Dermis microvascular lymphatic vessel endothelial cell (primary cell): ENCODE measurements at places on chromosomes 3 and 15.

GRCh38 chr3:69296995-69297394 lies 88.9 kb downstream of the FRMD4B start:
- no peak for DNase-seq

DNA sequence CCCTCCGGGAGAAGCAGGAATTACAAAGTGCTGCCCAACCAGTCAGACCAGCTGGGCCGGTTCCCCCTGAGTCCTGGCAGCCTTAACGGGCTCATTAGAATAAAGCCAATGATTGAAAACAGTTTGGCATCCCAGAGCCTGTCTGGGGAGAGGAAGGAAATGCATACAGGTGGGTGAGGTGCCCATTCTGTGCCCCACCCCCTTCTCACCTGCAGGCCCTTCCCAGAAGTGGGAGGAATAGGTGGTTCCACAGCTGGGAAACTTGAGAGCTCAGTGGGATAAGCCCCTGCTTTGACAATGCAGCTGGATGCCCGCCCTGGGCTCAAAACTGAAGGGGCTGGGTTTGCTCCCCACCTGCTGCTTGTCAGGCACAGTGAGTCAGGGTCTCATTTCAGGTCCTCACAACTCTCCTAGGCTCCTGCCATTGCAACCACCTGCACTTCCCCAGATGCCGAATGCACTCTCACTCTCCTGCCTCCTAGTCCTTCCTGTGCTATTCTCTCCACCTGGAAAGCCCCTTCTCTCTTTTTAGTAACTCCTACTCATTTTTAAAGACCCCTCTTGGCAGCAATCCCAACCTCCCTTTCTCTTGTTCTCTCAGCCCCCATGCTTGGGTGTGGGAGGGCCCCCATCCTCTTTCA lies 5.5 kb upstream of the BUB1B start:
- DNase-seq: no peak

GRCh38 chr3:190121383-190121782 lies 686 bp upstream of the P3H2 start:
- peak; percentile 12 for DNase-seq

DNA sequence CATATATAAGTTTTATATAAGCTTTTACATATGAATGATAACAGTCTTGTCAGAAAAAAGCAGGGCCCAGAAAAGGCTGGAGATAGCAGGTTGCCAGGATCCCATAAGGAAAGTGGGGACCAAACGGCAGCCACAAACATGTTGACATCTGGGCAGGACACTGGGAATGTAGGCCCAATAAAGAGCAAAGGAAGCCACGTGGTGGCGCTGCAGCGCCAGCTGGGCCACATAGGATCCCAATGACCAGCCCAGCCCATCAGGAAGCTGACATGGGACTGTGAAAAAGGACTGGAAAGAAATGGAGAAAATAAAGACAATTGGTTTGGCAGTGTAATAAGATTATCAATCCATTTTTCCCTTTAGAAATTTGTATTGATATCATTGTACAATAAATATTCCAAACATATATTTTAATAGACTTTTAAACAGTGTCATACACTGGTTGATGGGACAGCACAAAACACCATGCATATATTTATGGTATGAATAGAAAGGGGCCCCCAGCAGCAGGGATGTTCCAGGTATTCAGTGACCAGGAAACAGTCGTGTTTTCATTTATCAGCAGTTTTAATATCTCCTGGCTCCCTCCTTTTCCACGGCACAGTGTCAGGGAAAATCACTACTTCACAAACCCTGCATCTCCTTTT lies 89.0 kb upstream of the STRIT1 start:
- peak; percentile 15 for DNase-seq

DNA sequence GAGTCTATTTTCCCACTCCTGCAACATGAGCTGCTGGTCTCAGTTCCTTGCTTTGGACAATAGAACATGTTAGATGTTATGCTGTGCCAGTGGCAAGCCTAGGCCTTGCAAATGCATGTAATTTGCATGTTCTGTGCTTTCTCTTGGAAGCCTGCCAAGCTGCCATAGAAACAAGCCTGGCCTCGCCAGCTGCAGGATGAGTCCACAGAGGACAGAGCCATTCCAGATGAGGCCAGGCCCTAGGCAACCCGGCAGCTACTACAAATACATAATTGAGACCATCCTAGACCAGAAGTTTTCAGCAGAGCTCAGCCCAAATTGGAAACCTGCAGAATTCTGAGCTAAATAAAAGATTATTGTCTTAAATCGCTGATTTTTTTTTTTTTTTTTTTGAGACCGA lies 39.6 kb downstream of the TRIM69 start:
- DNase-seq: peak; percentile 16

- DNase-seq: no peak
Measured at GRCh38 chr15:90154861-90155626, 46.1 kb upstream of the SEMA4B start.

GRCh38 chr3:31213869-31214486 lies 318.7 kb upstream of the STT3B start:
- DNase-seq: peak; percentile 59

- no peak for DNase-seq
Measured at GRCh38 chr3:136604961-136605360, 147.2 kb downstream of the STAG1 start.

GRCh38 chr3:43752905-43753304 lies 62.2 kb downstream of the ABHD5 start:
- no peak for DNase-seq

GRCh38 chr3:53795789-53796560 lies 50.2 kb downstream of the CHDH start:
- no peak for DNase-seq

DNA sequence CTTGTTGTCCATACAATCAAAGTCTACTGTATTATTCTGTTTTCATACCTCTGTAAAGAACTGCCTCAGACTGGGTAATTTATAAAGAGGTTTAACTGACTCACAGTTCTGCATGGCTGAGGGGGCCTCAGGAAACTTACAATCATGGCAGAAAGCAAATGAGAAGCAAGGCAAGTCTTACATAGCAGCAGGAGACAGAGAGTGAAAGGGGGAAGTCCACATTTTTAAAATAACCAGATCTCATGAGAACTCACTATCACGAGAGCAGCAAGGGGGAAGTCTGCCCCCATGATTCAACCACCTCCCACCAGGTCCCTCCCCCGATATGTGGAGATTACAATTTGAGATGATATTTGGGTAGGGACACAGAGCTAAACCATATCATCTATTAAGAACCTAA lies 724.6 kb upstream of the CBLB start:
- DNase-seq: no peak

DNA sequence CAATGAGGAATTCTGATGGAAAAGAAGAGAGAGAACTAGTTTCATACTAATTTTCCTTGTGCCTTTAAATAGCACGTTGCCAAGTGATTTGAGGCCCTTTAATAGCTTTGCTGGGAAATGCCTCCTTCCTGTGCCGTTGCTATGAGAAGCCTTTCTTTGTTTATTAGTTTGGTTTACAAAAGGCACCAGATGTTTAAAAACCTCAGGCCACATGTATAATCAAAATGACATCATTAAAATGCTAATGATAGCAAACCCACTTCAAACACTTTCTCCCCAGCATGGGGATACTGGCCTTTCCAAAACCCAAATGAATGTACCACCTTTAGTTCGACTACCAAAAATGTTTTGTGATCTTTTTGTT lies 50.0 kb upstream of the TBC1D23 start:
- peak; percentile 70 for DNase-seq

- no peak for DNase-seq
Measured at GRCh38 chr3:180059356-180059755, 22.6 kb upstream of the PEX5L start.

GRCh38 chr15:48358229-48359152 lies 27.3 kb downstream of the DUT start:
- peak; percentile 67 for DNase-seq

DNA sequence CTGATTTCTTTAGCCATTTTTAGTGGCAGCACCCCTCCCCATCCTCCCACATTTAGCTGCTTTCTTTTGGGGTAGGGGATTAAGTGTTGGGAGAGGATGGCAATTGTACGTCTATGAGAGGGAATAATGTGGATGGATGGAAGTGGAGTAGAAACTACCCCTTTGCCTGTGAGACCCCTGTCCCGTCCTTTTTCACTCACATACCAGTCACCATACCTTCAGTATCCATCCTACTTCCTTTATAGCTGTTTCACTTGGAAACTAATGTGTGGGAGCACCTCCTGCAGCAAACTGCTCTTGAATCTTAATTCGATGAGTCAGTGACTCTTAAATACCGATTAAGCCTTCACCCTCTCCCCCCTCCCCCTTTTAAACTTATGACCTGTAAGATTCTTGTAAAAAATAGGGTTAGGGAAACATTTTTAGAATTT lies 730 bp downstream of the SPRED1 start:
- DNase-seq: peak; percentile 36

DNA sequence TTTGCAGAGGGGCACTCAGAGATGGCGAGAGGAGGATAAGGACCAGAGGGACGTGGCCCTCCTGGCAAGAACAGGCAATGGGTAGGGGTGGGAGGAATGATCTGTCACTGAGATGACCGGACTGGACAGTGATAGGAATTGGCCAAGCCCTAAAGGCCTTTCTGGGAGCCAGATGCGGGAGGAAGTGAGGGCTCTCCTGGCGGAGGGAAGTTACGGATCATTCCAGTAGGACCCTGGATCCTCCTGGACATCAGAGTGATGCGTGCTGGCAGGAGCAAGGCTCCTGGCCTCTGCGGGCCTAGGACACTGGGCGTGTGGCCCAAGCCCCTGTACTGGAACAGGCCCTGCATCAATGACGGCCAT lies 23.4 kb downstream of the KIF7 start:
- no peak for DNase-seq

DNA sequence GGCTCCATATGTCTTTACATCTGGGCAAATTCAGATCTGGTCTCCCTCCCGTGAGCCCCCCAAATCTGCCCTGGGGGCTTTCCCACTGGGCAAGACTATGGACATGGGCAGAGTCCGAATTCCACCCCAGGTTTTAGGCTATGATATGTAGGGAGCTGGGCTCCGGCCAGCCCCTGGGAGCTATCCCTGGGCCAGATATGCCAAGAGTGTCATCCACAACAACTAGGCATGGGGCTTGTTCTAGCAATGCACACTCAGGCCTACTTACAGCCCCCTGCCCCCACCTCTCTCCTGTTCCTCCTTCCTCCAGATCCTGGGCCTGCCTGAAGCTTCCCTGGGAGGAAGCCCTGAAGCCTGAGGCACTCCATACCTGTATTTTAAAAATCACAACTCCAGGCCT lies 622 bp downstream of the XIRP1 start:
- DNase-seq: no peak

DNA sequence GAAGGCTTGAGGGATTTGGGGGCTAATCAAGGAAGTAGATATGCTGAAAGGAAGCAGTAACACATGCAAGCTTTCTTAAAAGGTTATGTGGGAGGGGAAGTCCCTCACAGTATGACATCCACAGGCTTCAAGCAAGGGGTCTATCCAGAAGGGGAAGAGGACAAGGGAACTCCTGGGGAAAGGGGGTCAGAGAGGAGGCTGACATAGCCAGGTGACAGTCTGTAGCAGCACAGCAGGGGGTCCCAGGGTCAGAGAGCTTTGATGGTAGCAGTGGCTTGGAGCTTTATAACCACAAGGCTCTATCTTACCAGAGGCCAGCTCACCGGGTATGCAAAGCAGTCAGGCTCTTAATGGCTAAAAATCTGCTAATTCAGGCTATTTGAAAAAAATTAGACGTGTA lies 150.6 kb upstream of the NSMCE3 start:
- DNase-seq: no peak
